ENCODE measurements at places on chromosomes 3 and 15.

- DNase-seq, result no peak
These were observed 4.3 kb downstream of the ARHGEF26 start for GRCh38 chr3:154125378-154126030.

GRCh38 chr3:159196359-159196758 lies 394.5 kb downstream of the MFSD1 start:
- no peak for DNase-seq

DNA sequence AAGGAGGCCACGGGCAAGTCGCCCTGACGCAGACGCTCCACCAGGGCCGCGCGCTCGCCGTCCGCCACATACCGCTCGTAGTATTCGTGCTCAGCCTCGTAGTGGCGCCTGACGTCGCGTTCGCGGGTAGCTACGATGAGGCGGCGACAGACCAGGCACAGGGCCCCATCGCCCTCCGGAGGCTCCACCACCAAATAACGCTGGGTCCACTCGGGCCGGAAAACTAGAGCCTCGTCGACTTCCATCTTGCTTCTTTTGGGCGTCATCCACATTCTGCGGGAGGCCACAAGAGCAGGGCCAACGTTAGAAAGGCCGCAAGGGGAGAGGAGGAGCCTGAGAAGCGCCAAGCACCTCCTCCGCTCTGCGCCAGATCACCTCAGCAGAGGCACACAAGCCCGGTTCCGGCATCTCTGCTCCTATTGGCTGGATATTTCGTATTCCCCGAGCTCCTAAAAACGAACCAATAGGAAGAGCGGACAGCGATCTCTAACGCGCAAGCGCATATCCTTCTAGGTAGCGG lies at the start of gene EPM2AIP1:
Gene EPM2AIP1, minus strand, starts transcription at position 326 of the 520 bp plus-strand sequence. Its CDS starts 54 bp downstream, at position 272.
- DNase-seq, result no peak

DNA sequence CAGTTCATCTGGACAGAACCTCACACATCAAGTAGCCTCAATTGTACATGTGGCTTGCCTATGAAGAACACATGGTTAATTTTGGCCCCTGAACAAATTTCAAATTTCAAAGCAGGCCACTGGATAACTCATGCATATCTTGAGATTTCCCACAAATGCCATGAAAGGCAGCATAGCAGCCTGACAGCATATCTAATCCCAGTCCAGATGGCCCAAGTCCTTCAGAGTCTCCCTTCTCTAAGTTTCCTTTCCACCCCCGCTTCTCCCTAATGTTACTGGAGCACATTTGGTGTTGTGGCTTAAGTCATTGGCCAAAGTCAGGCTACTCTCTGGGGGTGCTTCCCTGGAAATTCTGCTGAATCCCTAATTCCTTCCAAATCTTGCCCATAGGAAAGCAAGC lies 53.8 kb upstream of the COL6A6 start:
- no peak for DNase-seq

DNA sequence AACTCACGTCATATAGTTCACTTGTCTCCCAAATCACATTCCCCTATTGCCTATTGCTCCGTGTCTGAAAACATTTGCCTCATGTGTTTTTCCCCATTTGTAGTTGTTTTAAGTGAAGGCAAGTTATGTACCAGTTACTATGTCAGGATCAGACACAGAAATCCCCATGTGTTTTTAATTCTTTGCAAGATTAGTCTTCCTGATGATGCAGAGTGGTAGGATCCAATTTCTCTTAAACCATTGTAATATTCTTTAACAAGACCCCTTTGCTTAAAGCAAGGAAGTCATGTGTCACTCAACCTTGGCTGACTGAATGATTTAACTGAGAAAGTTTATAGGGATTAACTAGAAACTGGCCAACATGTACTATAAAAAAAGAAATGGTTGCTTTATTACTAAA lies 164.4 kb downstream of the OPA1 start:
- DNase-seq, result no peak

GRCh38 chr3:122916084-122916483 lies 111.5 kb downstream of the SEMA5B start:
- DNase-seq, result no peak

- no peak for DNase-seq
These were observed 84.0 kb downstream of the DUT start for GRCh38 chr15:48415036-48415886.

DNA sequence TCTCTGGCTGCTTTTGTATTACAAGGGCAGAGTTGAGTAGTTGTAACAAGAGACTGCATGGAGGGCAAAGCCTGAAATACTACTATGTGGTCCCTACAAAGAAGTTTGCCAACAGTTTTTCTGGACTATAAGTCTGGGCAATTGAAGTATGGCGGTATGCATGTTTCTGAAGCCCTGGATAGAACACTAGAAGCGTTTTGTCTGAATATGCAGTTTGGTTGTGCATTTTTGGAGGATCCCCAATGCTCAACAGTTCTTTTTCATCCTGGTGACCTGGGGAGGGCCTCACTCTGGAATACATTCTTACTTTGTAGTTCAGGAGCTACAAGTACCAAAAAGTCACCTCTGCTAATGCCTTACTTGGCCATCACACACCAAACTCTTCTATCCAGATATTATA lies 29.6 kb downstream of the SH3GL3 start:
- no peak for DNase-seq

GRCh38 chr3:29605845-29606244 lies 325.0 kb downstream of the RBMS3 start:
- no peak for DNase-seq
